ENCODE measurements at places on chromosomes 6 and 20.

- no peak for DNase-seq
Measured at GRCh38 chr6:16322666-16323312, 84.4 kb downstream of the GMPR start.

GRCh38 chr20:36213362-36213761, 22.9 kb upstream of the AAR2 start:
- DNase-seq = no peak

DNA sequence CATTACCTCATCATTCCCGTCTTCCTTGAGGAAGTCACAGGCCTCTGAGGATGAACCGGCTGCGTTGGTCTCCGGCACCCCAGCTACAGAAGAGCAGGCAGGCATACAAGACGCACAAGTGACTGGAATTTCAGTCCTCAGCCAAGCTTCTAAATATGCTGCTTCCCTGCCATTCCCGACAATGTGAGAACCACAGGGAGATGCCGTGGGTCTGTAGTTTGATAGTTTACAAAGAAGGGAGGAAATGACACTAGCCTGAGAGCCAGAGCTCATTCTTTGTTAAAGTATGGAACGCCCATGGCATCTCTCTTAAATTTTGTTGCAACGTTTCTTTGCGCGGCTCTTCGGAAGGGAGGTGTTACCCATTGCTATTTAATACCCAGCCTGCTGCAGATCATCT, 25.7 kb downstream of the HEBP2 start:
- DNase-seq = no peak

DNA sequence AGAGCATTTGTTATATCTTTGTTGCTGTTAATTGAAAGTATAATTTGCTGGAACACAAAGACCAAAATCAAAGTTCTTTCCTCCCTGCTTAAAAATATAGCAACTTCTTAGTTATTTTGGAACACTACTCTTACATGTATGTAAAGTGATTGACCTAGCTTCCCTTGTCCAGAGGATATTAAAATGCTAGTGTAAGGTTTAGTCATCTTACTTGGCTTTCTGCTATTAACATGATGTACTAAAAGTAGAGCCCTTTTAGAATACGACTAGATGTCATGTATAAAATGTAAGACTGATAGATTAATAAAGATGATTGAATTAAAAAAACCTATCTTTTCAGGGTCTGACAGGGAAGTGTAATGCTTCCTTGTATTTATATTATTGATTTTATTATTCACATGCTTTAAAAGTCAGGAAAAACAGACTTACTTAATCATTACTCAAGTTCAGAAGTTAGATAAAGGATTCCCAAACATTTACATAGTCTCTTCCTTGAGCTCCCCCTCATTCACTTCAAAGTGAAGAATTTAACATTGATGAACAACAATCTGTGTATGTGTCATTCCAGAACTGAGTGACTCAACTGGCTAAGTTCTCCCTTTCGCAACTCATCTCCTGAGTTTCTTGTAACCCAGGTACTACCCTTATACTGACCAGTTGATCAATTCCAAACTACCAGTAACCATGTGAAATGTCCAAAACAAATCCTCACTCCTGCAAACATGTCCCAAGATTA, 50.9 kb downstream of the BTBD9 start:
- no peak for DNase-seq

DNA sequence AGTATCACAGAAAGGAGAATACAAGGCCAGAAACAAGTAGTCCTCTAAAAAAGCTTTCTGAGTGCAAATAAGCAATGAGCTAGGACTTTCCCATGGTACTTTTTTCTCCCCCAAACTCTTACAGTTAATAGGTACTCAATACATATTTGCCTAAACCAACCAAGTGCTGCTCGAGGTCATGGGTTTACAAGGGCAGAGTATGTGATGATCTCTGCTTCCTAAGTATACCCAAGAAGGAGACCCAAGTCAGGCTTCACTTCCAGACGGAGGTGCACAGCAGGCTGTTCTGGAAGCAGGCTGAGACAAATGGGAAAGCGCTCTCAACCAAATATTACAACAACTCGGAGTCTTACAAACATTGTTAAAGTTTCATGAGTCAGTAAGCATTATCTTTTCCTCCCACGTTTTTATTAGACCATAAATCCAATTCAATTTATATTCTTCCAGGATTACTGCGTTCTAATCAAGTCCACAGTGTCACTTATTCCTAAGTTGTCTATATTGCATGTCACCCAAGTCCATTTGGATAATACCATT, 8.1 kb downstream of the FYN start:
- DNase-seq = no peak

- DNase-seq = no peak
Measured at GRCh38 chr6:135289816-135290215, 108.7 kb downstream of the MYB start.

DNA sequence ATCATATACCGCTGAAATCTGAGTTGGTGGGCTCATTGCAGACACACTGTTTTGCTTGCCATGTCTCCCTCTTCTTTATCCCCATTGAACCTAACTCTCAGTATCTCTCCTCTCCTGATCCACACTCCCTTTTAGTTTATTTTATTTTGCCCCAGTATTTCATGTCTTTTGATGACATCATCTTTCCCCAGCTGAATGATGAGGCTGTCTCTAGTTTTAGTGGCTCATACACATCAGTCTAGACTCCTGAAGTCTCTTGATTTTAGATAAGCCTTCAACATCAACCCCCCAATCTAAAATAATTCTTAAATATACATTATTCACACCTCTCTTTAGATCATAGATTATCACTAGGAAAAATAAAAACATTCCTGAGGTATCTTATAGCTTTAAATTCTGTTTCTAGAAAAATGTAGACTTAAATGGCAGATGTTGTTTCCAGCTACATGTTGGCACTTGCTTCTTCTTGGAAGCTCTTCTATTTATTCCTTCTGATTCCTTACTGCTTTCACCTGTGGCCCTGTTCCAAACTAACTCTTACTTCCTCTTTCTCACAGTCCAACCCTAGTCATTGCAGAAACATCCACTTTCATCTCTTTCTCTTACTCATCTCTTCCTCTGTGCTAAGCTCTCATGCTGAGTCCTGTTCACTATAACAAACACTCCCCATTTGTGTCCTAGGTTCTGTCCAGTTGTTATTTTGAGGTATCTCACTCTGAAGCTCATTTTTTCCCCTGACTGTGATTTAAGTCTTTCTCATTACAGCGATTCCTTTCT, 191.9 kb upstream of the SLC35B3 start:
- DNase-seq = no peak

- no peak for DNase-seq
Measured at GRCh38 chr20:45983279-45983743, 11.3 kb upstream of the ZNF335 start.

DNA sequence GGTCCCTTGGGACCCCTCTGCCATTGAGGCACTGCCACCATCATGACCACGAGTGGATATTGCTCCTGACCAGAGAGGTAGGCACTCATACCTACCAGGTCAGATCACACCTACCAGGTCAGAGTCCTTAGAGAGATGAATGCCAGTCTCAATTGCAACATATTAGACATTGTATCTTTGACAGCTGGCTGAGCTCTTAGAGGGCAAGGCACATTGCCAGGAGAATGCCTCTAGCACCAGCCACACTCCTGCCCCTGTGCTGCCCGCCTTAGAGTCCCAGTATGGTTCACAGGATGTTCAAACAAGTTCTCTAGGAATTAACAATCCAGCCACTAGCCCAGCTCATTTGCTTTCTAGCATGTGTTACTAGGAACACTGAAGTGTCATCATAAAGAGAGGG, 65.9 kb downstream of the TMEM244 start:
- DNase-seq = no peak

DNA sequence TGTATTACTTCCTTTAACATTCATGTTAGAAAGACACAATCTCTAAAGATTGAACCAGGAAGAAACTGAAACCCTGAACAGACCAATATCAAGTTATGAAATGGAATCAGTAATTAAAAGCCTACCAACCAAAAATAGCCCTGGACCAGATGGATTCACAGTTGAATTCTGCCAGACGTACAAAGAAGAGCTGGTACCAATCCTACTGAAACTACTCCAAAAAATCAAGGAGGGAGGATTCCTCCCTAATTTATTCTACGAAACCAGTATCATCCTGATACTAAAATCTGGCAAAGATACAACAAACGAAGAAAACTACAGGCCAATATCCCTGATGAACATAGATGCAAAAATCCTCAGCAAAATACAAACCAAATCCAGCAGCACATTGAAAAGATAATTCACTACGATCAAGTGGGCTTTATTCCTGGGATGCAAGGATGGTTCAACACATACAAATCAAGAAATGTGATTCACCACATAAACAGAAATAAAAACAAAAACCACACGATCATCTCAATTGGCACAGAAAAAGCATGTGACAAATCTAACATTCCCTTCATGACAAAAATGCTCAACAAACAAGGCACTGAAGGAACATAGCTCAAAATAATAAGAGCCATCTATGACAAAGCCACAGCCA, 15.0 kb downstream of the CDK19 start:
- no peak for DNase-seq

DNA sequence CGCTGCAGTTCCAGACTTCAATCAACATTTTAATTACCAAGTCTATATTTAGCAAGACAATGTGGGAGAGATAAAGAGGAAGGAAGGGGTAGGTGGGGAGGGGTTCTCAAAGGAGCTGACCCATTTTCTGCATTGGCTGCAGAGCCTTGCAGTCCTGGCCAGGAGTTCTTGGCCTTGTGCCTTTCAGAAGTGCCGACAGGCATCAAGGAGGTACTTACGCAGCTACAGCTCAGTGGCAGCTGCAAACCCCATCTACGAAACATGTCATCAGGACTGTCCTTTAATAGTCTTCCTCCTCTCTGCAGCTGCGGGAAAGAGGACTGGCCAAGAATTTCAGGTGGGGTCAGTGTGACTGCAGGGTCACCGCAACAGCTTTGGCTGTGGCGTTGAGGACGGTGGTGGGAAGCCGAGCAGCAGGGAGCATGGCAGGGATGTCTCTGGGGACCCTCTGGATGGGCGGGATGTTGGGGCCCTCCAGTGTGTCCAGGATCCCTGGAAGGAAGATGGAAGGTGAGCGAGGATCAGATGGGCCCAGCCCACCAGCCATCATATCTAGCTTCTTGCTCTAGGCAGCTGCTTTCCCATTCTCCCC, 1.8 kb upstream of the LRRC73 start:
- DNase-seq = no peak

DNA sequence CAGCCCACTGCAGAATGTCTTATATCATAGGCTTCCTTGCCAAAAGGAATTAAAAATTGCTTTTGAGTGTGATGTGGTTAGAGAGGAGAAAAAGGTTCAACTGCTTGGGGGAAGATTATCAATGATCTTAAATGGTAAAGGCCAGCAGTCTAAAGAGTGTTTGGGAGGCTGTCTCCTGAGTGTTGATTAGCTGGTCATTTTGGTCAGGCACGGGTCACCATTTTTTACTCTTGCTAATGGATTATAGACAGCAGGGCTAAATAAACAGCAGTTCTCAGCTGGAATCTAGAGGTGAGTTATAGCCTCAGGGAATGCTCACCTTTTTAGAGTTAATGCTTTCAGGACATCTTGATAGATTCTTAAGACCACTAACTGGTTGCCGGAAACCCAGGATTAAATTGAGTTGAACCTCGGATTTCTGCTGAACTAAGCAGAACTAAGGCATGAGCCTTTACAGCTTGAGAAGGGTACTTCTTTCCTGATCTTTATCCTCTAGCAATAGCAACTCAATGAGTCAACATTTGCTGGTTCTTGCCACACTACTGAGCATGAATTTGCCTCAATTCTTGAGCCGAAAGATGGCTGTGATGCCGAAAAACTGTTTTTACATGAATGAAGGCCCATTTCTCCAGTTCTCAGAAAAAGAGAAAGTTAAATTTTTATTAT, 120.4 kb downstream of the LRRC1 start:
- no peak for DNase-seq

- DNase-seq = no peak
Measured at GRCh38 chr20:2246069-2246491, 49.7 kb upstream of the TGM3 start.

GRCh38 chr20:24615353-24615752, 145.9 kb downstream of the SYNDIG1 start:
- no peak for DNase-seq

DNA sequence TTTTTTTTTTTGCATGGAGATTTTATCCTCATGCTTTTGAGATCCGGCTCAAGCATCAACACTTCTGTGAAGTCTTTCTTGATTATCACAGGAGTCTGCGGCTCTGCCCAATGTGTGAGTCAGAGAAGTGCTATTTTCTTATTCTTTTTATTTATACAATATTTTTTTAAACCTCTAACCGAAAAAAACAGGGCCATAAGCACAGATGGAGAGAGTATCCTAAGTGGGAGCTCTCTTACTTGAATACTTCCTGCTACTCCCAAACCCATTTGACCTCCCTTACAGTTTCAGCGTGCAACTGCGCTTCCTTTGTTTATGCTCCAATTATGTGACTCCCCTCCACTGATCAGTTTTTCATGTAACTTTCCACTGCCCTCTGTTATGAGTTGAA, 8.7 kb upstream of the ATXN1 start:
- DNase-seq = no peak

GRCh38 chr6:22102671-22103070, 194.2 kb downstream of the PRL start:
- DNase-seq = no peak

DNA sequence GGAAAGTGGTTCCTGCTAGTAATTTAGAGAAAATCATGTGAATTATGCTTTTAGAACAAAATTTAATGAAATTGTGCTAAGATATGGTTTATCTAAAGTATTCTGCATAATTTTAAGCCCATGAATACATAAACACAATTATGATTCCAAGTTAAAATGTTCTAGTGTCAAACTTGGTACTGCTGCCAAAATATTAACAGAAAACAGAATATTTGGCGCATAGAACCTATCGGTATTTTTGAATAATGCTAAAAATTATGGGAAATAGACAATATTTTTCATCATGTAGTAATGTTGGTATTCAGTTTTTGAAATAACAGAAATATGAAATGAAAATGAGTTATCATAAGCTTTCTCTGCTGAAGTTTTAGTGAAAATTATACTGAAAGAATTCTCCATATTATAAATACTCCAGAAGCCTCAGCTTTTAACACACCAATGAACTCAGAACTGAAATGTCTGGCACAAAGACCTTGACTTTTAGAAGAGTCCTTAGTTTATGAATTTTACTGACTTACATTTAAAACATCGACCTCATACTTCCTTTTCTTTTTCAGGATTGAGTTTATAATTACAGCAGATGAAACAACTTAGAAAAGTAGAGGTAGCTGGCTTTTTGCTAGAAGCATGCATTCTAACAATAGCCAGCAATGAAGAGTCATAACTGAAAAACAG, 1192.3 kb upstream of the GJE1 start:
- no peak for DNase-seq

DNA sequence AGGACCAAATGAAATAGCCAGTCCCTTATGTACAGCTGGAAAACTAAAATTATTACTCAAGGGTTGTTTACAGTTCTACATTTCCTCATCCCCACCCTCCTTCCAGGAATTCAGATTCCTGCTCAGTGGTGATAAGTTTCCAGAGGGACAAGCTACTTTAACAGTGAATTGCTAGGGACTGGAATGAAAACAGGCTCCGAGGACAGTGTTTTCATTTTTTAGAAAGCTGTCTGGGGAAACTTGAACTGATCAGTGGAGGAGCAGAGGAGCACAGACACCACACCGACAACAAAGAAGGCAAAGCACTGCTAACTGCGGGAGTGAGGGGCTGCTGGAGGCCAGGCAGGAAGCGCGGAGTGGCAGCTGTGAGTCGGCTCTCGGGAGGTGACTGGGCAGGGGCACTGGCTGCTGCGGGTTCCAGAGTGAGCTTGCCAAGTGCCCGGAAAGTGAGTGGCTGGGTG, 322.2 kb downstream of the ESR1 start:
- no peak for DNase-seq

GRCh38 chr20:44186674-44187053, 324 bp downstream of the JPH2 start:
- DNase-seq = no peak
